ENCODE measurements at places on chromosomes 12 and 14. TPM values are rescaled to one million over a fixed set of nuclear protein-coding genes. Genes with fewer than 3 reads are reported as not detected.

The BRI3BP gene
- total RNA-seq, result 11.8 TPM

The GPR135 gene
- 0.06 TPM for total RNA-seq

The DAO gene
- total RNA-seq, result 22.1 TPM

The CLEC1A gene
- not detected for total RNA-seq

The RERG gene
- total RNA-seq, result not detected

The CFAP251 gene
- 0.44 TPM for total RNA-seq
